ENCODE measurements at places on chromosomes 2 and 18.

DNA sequence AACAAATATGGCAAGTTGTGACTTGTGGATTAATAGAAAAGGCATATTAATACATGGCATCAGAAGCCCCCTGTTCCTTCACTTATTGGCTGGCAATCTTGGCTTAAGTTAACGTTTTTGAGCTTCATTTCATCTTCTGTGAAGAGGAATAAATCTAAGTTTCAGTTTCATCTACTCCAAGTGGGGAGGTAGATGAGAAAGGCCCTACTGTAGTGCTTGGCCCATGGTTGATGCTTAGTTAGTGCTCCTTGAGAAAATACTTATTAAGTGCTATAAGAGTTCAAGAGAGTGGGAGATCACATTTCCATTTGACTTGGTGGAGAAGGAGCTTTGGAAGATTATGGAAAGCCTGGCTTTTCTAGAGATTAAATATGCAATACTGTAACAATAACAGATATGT is 244.3 kb downstream of the BABAM2 start:
- no peak for DNase-seq

- no peak for DNase-seq
Measured at GRCh38 chr18:55240978-55241377, 281.7 kb upstream of the CCDC68 start.

DNA sequence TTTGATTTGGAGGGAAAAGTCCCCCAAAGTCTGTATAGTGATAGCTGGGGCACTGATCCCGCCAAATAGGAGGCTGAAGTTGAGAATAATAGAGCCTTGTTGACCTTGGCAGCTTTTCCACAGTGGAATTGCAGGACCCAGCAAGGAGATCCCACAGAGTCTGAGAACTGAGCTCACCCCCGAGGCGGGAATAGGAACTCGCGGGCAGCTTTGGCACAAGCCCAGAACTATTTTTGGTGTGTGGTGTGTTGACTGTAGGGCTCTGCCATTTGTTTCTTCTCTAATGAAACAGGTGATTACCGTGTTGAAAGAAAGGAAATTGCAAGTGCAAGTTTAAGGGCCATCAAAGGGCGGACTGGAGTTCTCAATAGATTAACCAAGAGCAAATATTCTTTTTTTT is 34.0 kb downstream of the SH3RF3 start:
- no peak for DNase-seq

- DNase-seq, result no peak
Measured at GRCh38 chr2:236452238-236452637, 117.4 kb upstream of the ACKR3 start.

GRCh38 chr2:26721115-26722032 is 28.9 kb downstream of the KCNK3 start:
- no peak for DNase-seq

DNA sequence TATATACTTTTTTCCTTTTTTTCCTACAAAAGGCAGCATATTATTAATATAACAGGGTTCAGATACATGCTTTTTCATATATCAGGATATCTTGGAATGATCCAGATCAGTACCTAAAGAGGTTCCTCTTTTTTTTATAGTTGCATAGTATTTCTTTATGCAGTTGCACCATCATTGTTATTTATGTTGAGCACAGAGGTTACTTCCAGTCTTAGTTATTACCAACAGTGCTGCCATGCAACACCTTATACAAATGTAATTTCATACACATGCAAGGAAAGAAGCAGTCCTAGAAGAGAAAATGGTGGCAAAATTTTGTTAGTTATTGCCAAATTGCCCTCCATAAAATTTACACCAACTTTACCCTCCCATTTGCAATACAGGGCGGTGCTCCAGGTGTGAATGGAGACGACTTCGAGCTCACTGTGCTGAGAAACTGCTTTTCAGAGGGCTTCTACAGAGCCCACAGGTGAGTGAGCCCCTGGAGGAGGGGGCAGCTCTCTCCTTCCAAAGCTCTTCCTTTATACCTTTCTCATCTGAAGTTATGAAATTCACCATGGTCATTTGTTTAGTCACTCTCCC is 30.0 kb upstream of the KCMF1 start:
- no peak for DNase-seq

- DNase-seq, result no peak
Measured at GRCh38 chr2:107809835-107810234, 16.9 kb upstream of the RGPD4 start.

DNA sequence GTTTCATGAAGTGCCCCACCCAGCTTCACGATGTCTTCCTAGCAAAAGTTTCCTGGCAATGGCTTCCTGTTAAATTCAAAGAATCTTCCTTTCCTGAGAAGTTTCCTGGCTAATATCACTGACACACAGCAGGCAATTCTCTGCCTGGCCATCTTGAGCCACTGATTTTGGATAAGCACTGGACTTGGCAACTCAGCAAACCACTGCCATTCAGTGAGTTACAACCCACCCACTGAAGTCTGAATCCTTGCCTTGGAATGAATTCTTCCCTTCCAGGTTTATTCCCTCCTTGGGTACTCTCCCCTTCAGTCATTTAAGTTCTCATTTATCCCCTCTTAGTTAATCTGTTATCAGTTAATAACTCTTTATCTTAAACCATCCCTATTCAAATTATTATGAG is 426.0 kb downstream of the MBD2 start:
- no peak for DNase-seq

GRCh38 chr2:239727776-239728600 is 297.2 kb downstream of the NDUFA10 start:
- no peak for DNase-seq

All from KBM-7 (cell line).